Amniotic epithelial cell (primary cell): ENCODE measurements at places on chromosomes 12 and 14.

GRCh38 chr14:95253039-95253630 is 66.6 kb downstream of the CLMN start:
- DNase-seq: no peak

DNA sequence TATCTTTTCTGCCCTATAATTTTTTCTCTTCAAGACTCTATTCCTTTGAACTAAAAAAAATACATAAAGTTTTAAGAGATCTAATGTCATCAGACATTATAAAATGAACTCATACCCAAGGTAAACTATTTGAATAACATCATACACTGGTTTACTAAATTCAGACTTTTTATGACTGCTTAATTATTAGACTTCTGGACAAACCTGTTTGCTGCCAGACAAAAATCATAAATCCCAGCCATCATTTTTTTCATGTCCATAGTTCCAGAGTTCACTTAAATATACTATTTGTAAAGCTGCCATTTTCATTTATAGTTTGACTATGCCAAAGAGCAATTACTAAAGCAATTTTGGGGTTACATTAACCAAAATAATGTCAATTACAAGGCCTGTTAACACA is 34.0 kb downstream of the USP44 start:
- no peak for DNase-seq

DNA sequence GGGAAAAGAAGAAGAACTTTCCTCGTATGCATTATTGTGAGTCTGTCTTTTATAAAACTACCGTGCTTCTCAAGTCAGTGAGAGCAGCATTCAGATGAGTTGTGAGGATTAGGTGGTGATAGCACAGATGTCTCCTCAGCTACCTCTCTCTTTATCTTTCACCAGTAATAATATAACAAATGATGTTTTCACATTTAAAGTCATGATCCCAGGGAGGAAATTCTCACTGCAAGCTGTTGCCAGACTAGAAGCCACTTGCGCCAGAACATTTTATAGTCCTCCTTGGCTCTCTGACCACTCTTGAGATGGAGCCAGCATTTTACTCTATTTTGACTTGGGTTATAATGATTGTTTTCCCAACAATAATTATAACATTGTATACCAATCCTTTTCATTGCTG is 443.1 kb downstream of the AEBP2 start:
- peak; percentile 54 for DNase-seq

DNA sequence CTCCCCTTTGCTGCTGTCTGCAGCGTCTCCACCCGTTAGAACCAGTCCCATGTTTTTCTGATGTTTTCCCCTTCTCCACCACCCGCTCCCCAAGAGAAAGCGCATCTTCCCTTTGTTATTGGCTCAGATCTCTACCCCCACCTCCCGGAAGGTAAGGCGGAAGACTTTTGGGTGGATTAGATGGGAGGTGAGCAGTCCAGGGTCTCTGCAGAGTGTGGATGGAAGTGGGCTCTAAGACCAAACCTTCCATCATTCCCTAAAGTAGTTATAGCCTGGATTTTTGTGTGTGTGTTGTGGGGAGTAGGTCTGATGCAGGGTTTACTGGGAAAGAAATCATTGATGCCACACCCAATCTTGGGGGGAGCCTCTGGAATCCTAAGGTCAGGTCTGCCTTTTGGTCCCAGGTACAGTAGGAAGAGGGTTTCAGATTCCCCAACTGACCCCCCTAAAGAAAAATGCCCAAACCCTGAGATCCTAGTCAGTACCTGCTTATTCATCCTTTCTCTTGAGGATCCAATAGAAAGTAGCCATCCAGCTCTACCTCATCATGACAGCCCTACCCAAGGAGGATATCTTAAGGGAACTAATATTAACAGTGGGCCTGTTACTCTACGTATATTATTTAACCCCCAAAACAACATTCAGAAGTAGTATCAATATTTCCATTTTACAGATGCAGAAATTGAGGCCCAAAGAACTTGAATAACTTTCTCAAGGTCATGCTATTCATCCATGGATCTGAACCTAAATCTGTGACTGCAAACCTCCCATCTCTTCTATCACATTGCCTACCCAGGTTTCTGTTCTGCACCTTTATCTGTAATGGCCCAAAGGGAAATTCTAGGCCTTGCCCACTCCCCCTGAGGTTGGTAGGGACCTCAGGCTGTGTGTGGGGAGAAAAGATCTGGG is 1.1 kb downstream of the KIF5A start:
- DNase-seq: no peak

GRCh38 chr12:49345051-49345824 is 1.4 kb upstream of the DNAJC22 start:
- DNase-seq: no peak

GRCh38 chr14:55625481-55625880 is 45.5 kb downstream of the KTN1 start:
- DNase-seq: no peak

DNA sequence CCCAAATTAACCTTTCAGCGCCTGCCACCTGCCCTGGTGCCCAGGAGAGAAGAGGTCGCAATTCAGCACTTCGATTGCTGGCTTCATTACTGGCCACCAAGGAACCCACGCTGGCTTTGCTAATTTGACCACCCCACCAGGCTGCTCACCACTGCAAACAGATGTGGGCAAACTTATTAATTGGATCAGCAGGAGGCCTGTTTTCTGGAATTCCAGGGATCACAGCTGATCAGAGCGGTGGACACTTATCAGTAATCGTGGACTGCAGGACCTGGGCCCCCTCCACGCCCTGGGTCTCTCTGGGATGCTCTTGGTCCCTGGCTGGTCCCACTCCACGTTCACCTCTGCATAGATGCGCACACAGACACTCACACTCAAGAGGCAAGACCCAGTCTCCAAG is 27.8 kb downstream of the BEGAIN start:
- DNase-seq: no peak

- no peak for DNase-seq
Measured at GRCh38 chr14:54919330-54919729, 16.7 kb upstream of the GCH1 start.

GRCh38 chr14:23633160-23633701 is 2.9 kb upstream of the DHRS2 start:
- no peak for DNase-seq

GRCh38 chr14:24177891-24178290 is 6.0 kb downstream of the REC8 start:
- DNase-seq: no peak

DNA sequence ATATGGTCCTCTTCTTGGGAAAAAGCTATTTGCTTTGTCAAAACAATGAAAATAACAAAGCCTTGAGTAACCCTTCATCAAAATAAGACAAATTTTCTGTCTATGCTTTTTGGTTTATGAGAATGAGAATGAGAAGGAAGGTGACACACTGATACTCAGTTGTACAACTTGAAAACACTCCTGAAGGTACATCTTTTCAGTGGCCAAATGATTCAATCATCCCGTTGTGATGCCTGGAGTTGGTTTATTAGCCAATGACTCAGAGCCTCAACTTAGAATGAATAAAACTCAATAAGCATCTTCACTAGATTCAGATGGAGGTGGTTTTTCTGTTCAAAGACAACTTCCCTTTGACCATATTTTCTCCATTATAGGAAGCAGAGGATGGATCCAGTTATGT is 7.8 kb upstream of the CALM1 start:
- DNase-seq: no peak

GRCh38 chr12:112309797-112310196 is 72.4 kb downstream of the HECTD4 start:
- peak; percentile 7 for DNase-seq

DNA sequence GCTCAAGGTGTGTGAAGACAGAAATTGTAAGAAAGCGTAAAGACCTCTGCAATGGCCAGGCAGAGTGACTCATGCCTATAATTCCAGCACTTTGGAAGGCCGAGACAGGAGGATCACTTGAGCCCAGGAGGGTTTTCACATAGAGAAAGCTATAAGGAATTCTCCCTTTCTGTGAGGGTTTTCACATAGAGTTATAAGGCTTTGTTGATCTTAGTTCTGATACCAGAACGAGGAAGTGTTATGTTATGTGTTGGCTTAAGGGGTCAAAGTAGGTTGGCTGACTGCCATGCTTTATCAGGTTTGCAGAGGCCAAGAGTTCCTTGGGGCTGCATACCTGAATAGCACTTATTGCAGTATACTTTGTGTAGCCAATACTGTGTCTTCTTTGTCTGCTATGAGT is 139.1 kb downstream of the ERC1 start:
- DNase-seq: peak; percentile 29

DNA sequence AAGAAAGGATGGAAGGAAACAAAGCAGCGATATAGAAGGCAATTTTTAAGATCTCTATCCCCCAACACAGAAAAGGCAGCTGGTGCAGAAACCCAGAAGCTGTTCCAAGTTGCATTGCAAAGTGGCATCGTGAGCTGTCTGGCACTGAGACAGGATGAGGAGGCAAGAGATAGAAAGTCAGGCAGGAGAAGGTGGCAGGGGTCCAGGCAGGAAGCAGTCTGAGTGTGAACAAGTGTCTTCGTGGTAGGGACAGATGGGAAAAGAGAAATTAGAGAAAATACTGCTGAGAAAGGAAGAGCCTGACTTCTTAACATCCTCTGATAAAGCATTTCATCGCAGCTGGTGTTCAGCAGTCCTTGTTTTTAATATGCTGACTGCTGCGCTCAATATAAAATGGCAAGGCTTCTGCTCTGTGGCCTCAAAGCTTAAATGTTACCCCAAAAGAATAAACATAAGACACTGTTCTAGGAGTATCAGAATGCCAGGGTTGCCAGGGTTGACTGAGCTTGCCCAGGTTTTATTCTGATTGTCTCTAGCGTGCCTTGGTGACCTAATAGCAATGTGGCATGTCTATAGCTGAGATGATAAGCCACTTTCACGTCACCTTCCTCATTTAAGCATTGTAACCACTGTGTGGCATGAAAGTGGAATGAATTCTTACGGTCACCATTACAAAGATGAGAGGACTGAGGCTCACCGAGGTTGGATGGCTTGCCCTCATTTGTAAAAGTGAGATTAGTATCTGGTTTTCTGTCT is 397.6 kb downstream of the NUAK1 start:
- no peak for DNase-seq

GRCh38 chr12:108296945-108297344 is 42.2 kb downstream of the CMKLR1 start:
- no peak for DNase-seq

- DNase-seq: peak; percentile 4
Measured at GRCh38 chr12:67508830-67509229, 139.7 kb upstream of the DYRK2 start.

- DNase-seq: peak; percentile 40
Measured at GRCh38 chr14:95499354-95499750, 17.1 kb downstream of the SYNE3 start.

DNA sequence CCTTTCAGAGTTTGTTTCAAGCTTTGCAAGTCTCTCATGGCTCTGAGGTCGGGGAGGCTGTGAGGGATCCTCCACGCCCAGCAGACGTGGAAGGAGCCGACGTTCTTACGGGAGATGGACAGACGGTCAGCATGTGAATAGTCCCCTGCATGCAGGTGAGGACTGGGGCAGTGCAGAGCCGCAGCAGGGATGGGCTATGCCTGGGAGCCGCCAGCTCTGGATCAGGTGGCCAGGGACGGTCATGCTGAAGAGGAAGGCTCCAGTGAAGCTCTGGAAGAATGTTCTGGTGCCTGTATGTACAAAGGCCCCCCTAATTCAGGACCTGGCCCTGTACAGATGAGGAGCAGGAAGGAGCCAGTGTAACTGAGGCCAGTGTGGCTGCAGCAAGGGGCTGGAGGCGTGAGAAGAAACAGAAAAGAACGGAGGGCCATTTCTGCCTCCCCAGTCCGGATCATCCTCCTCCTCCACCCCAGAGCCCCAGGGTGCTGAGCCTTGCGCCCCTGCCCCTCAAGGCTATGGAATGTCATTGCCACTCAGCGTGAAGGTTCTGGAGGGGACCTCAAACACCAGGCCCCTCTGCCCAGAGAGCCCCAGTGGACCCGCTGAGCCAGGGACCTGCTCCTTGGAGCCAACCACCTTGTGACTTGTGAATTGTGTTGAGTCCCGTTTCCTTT is 96.8 kb upstream of the DIO3 start:
- DNase-seq: no peak

GRCh38 chr12:26786865-26787514 is 46.0 kb downstream of the ITPR2 start:
- peak; percentile 90 for DNase-seq

- peak; percentile 50 for DNase-seq
Measured at GRCh38 chr12:93908846-93909567, 231.8 kb downstream of the CRADD start.

DNA sequence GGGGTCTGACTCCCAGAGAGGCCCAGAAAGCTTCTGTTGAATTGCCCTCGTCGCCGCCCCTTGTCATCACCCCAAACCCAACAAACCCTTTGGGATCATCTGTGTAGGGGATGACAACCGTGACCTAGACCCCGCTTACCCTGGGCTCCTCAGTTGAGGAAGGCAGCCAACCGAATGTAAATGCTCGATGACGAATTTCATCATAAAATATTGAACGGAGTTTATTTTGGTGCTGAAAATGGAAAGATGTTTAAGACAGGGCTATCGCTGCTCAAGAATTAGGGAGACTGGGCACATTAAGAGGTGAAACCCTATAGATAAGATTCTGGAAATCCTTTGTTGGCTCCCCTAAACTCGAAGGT is 512 bp downstream of the ACTR10 start:
- no peak for DNase-seq

- no peak for DNase-seq
Measured at GRCh38 chr12:44627387-44628166, 248.5 kb downstream of the NELL2 start.

DNA sequence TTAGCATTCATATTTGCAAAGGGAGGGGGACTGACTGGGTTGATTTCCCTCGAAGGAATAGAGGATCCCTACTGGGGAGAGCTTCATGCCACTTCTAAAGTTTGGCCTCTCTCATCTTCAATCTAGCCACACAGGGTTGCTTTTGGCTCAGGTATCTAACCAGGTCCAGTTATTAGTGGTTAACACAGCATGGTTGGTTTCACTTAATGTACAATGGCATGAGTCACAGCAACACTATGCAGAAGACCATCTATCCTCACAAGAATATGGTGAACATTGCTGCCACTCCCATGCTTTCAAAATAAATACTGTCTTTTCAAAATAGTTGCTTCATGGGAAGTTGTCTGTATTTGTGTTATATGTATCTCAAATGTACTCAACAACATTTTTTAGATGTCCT is 6.6 kb upstream of the RAB3IP start:
- peak; percentile 41 for DNase-seq

DNA sequence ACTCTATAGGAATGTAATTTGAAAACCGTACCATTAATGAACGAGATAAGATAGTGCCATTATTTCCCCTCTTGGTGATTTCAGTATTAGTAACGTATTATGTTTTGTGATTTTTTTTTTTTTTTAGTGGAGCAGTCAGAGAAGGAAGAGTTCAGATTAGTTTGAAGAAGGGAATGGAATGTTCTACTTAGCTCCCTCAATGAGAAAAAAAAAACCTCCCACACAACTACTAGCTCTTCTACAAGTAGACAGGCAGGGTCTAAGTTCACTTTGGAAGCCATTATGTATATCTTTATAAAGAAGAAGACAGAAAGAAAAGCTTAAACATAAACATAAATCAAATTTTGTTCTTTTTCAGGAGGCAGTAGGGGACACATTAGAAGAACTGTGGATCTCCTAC is 27.3 kb downstream of the PNMA1 start:
- peak; percentile 87 for DNase-seq

- peak; percentile 78 for DNase-seq
Measured at GRCh38 chr14:32073537-32074189, 3.4 kb upstream of the ARHGAP5 start.
